ENCODE measurements at places on chromosomes 7 and 10.

DNA sequence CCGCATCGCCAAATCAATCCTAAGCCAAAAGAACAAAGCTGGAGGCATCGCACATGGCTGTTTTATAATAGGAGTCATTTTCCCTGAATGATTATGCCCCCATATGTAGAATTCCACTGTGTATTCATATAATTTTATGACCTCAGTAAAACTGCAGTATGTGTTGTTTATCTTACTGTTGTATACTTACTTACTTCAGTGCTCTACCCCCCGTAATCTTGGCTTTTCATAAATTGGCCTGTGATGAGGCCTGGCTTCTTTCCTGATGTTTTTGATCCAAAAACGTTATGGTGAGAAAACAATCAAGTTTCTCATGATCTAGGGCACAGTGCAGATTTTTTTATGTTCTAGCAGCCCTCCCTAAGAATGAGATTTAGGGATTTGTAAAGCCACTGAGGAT, 306.4 kb upstream of the FZD1 start:
- no peak for DNase-seq

GRCh38 chr7:135690566-135690965, 28.3 kb downstream of the STMP1 start:
- DNase-seq = no peak

- DNase-seq = no peak
Observed at GRCh38 chr7:71868797-71869196, 543.3 kb downstream of the CALN1 start.

DNA sequence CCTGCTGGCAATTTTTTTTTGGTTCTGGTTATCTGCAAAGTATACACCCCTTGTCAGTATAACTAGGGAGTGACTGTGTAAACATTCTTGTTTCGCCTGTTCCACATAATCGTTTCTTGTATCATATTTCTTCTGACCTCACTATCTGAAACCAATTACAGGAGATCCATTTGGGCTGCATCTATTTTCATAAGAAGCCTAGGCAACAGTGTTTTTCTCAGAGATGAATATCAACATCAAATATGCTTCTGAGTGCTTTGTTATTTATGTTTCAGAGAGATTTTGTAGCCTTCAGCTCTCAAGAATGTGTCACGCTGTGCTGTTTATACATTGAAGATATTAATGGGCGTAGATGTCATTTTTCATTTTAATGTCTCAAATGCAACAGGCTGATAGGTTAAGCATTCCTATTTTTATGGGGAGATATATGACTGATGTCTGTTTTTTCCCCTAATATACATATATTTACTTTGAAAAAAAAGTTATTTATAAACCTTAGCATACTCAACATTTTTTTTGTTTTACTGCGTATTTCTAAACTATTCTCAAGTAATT, 115.5 kb downstream of the FOXP2 start:
- no peak for DNase-seq

DNA sequence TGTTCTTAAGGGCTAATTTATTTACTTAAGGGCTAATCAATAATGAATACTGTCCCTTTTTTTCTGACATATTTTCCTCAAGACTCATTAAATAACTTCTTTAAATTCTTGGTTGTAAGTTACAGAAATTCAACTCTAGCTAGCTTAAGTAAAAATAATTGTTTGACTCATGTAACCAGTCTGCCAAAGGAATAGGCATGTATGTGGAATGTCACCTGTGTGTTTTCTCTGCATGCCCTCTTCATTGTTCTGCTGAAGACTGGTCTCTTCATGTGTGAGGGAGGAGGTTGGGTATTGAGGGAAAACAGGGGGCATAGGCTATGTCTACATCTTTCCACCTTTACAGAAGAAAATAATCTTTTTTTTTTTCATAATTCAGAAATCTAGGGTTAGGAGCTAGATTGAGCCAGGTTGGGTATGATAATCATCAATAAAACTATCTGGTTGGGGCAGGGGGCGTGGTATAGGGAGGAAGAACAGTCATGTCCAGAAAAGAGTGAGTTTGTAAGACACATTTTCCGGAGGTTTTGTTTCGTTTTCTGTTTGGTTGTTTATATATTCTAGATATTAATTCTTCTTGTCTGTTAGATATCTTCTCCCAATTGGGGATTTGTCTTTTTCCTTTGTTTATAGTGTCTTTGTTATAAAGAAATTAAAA, 37.9 kb downstream of the EXOC4 start:
- no peak for DNase-seq

GRCh38 chr10:33418301-33418700, 83.8 kb upstream of the NRP1 start:
- DNase-seq = no peak

GRCh38 chr7:81498176-81498575, 271.7 kb downstream of the HGF start:
- DNase-seq = no peak

- DNase-seq = no peak
Observed at GRCh38 chr10:89163265-89163995, 43.7 kb downstream of the CH25H start.

DNA sequence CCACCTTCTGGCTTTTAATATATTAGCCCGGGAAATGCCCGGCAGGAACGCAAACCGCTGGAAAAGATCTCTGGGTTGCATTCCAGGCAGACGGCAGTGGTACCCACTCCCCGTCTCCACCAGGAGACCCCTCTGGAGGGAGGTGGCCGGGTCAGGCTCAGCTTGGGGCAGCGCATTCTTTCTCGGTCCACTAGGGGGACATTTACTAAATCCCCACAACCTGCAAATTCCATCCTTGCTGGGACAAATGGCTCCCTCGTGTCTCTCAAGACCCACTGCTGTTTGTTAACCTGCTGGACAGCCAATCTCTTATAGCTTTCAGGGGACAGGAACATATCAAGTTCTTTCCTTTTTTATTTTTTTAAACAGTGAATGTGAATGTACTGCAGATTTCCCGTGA, 45.8 kb upstream of the CARD11 start:
- DNase-seq = no peak

GRCh38 chr7:37365405-37365804, 83.3 kb downstream of the ELMO1 start:
- no peak for DNase-seq

- DNase-seq = no peak
Observed at GRCh38 chr7:87624628-87625027, 3.6 kb upstream of the RUNDC3B start.

- no peak for DNase-seq
Observed at GRCh38 chr10:123501148-123501547, 165.0 kb upstream of the GPR26 start.

DNA sequence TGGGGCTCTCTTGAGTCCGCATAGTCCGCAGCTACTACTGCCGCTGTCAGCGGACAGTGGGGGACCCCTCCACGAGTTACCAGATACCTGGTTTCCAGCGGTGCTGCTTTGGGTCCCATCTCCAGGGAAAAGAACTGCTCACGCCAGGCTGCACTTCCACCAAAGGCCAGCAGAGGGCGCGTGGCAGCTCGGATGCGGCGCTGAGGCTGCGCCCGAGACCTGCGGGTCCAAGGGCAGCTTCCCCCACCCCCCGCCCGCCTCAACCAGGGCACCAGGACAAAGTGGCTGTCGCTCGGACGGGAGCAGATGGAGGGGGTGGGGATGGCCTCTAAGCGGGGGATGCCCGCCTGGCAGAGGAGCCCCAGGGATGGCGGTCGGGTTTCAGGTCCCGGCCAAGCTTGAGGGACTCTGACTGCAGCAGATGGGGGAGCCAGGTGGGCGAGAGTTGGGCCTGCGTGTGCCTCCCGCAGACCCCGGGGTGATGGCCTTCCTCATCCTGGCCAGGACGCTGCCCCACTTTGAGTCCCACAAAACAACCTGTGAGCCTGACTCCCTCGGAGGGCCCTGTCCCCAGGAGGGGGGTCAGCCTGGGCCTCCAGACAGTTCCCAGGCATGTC, 23.8 kb upstream of the ZNF735 start:
- no peak for DNase-seq

DNA sequence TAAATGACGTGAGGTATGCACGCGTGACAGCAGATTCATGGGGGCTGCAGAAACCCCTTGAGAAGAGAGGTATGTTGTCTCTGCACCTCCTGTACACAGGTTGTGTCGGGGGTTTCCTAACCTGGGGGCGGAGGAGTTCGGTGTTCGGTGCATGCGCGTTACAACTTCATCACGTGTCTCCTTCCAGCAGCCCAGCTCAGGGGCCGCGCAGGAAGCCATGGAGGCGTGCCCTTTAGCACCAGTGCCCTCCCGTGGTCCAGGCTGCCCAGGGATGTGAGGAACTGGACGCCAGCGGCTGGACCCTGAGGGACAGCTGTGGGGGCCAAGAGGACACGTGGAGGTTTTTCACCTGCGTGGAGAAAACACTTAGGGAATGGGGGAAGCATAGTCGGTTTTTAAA, 186.4 kb downstream of the EBF3 start:
- no peak for DNase-seq

GRCh38 chr7:103714376-103714927, 268.4 kb upstream of the SLC26A5 start:
- no peak for DNase-seq

- DNase-seq = no peak
Observed at GRCh38 chr10:103758294-103758681, 97.1 kb downstream of the SH3PXD2A start.

DNA sequence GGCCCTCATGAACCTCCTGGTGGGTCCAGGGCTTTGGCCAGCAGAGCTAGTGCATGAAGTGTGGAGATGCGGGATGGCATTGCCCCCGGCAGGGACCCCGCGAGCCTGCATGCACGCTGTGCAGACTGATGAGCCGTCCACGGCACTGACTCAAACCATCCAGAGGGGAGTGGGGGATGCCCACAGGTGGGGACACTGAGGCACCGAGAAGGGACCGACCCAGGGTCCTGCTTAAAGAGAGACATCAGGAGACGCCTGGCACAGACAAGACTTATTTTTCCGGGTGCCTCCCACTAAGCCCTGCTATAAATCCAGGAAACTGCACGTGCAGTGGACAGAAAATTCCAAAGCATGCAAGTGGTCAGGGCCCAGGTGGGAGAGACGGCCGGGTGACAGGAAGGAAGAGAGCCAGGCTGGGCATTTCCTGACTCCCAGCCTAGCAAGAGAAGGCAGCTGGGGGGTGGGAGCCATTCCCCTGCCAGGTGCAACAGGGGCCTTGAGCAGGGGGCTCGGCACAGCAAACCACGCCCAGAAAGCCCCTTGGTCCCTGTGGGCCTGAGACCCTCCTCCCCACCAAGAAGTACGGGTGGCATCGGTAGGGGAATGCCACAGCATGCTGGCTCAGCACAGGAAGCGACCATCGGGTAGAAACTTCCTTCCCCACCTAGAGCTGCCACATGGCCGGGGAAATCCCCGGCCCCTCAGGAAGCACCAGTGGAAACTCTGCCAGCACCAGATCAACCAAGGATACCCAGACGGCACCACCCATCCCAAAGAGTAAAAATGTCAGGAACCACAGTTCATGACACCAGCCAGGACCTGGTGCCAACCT, 91.5 kb downstream of the FOXL3 start:
- DNase-seq = no peak

DNA sequence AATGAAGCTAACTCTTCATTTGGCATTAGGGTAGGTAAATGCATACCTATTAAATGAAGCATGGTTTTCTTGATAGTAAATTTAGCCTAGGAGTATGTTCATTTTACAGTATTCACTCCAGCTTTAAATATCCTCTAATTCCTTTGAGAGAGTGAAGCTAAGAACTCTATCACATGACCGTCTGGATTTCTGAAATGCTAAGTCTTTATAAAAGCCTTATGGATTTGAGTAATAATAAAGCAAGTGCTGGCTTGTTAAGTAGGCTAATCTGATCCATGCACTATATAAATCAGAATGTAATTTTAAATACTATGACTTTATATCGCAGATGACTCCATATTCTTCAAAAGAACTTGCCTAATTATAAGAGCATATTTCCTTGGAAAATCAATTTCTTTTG, 64.8 kb downstream of the REEP3 start:
- no peak for DNase-seq

DNA sequence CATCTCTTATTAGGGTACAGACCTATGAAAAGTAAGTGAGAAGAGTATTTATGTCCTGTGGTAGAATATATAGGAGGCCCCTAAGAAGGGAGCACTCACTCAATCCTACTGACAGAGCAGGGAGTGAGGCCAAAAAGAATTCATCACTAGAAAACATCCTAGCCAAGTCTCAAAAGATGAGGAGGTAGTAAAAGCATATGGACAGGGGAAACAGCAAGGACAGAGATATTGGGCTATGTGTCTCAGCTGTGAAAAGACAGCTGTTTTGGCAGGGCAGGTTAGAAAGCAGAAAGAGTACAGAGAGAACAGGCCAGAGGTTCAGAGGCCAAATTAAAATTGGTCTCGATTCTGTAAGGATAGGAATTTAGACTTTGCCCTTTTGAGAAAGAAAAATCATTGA, 548.3 kb upstream of the ANKRD30A start:
- no peak for DNase-seq

DNA sequence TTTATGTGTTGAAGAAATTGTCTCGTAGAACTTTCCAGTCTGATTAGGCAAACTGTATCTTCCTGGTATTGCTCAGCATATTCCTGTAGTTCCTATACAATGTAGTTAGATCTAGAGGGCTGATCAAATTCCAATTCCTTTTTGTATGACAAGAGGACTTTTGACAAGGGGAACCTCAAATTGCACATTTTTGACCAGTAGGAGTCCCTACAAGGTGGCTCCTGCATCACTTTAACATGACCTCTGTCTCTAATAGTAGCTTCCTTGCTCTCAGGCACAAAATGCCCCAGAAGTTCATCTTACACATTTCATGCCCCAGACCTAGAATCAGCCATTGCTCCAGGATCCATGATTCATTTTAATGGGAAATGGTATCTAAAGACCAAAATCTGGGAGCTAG, 18.7 kb downstream of the HERPUD2 start:
- DNase-seq = no peak

DNA sequence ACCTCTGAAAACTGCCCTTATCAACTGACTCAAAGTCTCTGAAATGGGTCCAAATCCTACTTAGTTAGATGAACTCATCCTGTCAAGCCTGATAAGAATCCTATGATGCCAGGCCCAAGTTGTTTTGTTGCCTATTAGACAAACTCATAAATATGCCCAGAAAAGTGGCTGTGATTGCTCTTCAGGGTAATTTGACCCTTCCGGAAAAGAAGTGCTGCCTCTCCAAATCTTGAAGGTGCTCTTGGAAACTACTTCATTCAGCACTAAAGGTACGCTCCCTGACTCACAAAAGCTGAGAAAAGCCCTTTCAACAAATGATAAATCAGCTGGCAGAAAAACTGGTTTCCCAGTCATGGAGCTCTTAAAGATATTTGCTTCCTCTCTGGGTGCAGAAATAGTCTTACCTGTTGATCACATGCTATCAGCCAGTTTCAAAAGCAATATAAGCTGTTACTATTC, 6.7 kb downstream of the IFIT5 start:
- DNase-seq = no peak

GRCh38 chr10:91590904-91591796, 41.7 kb downstream of the PPP1R3C start:
- peak; percentile 22 for DNase-seq

- no peak for DNase-seq
Observed at GRCh38 chr10:94423627-94424026, 21.3 kb downstream of the TBC1D12 start.

DNA sequence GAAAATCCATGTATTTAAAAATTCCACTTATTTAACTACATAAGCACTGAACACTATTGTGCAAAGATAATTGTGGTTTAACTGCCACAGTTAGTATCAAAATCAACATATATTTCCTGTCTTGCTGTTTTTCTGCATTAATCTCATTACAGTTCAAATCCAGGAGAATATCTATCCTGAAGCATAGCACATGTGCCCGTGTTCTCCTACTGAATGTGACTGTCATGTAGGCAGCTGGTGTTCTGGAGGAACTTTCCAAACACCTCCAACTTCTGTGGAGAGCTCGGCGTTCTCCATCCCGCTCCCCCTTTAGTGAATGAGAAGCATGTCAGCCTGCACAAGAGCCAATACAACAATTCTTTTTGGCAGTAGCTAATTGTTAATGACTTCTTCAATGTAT, 76.4 kb upstream of the IKZF1 start:
- no peak for DNase-seq

GRCh38 chr7:17640730-17641377, 299.4 kb downstream of the SNX13 start:
- no peak for DNase-seq

Measured in HuH-7.5 (cell line).